ENCODE measurements at places on chromosomes 6 and 20.

DNA sequence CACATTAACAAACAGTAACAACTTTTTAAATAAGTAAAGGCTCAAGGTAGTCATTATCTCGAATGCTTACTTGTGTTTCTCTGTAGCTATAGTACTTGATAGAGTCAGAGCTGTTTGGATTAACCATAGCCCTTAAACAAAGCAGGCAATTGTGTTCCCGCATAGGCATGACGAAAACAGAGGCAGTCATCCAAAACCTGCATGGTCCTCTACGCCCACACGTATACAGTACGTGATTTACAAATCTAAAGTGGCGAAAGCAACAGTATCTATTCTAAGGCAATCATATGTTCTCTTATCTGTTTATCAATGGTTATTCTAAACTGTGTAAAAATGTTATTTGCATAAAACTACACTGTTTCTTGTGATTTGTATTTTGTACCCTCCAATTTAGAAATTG lies 31.8 kb downstream of the HFE start:
- DNase-seq, result no peak

DNA sequence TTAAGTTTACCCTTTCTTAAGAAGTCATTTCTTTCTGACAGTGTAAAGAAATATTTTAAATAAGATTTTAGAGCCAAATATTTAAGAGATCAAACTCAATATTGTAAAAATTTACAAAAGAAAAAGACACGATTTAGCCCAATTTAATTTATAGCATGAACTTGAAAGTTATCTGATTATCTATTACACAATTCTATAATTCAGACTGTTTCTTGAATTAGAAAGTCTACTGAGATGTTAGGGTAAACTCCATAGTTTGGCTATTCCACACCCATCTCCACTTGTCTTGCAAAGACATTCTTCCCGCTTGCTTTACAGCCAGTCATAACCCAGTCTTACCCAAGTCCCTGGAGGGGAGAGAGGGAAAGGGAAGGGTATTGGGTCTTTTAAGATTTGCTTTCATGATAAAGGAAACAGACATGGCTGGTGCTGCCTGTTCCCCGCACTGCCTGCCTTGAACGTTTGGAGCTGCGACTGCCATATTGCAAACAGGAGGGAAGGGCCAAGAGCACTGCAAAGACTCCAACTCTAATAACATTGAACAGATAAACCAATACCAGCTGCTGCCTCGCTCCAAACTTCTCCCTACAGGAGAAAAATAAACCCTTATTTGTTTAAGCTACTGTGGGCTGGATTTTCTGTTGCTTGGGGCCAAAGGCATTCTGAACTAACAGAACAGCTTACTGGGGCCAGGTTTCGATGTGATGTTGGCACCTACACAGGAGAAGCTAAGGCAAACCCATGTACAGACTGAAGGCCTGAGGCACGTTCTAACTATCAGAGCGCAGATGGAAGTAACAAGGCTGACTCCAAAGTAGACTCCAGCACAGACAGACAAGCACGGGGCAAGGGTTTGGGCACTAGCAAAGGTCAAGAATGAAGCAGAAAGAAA lies 552.3 kb upstream of the JARID2 start:
- no peak for DNase-seq

- no peak for DNase-seq
These were observed 64.4 kb upstream of the DUSP22 start for GRCh38 chr6:227812-228338.

GRCh38 chr20:8394308-8394945 lies 262.4 kb downstream of the PLCB1 start:
- no peak for DNase-seq

DNA sequence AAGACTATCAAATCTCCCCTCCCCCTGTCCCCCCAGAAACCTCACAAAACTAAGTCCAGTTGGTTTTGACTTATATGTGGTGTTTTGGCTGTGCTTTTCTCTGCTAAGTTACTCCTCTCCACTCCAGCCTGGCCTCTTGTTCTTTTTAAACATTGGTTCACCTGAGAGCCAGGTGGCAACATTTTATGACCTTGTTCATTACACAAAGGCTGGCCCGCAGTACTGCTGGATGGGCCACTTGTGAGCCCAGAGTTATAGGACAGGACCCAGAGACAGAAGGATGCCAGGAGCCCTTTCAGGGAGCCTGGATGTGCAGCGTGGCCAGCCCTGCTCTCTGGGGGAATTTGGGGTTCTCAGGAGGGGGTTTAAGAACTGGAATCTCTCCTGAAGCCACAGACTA lies 90.0 kb downstream of the RAMACL start:
- no peak for DNase-seq

- no peak for DNase-seq
These were observed 201.8 kb downstream of the DHX35 start for GRCh38 chr20:39163993-39164392.

DNA sequence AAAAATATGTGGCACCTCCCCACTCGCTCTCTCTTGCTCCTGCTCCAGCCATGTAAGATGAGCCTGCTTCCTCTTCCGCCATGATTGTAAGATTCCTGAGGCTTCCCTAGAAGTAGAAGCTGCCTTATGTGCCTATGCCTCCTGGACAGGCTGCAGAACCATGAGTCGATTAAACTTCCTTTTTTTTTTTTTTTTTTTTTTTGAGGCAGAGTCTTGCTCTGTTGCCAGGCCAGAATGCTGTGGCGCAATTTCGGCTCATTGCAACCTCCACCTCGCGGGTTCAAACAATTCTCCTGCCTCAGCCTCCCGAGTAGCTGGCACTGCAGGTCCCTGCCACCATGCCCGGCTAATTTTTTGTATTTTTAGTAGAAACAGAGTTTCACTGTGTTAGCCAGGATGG lies 112.5 kb downstream of the FAM217A start:
- no peak for DNase-seq
